Stimulated activated CD8-positive, alpha-beta memory T cell treated with anti-CD3 and anti-CD28 coated beads, Interleukin-7, amount 100 ng/mL, for 1 hour (primary cell): ENCODE measurements at places on chromosomes 11 and 22.

DNA sequence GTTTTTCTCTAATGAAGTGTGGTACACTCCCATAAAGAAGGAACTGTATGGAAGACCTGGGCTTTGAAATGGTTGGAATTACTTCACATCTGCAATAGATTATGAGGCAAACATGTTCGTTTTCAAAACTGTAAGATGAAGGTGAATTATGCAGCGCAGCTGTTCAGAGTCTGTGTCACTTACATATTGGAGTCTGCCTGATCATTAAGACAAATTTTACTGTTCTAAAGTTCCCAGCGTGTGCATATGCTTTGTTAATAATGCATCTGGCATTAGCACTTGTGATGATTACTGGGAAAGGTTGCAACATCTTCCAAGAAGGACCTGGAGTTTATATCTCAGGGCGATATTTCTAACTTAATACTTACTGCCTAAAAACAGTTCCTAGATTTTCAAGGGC is 255.2 kb upstream of the ZC3H12C start:
- DNase-seq, result no peak

DNA sequence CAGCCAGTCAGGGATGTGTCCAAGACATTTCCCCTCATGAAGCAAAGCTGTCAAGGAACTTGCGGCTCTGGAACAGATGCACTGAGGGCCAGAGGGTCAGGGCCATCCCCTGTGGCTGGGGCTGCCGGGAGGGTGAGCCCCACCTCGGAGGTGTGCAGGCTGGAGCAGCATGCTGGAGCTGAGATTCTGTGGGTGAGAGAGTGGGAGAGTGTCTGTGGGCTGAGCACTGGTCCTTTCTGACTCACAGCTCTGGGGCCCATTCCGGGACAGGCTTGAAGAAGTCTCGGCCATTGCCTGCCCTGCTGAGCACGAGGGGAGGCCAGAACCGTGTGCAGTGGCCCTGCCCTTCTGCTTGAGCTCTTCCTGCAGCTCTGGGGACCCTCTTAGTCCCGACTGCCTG is 2.1 kb downstream of the OMP start:
- DNase-seq, result no peak

DNA sequence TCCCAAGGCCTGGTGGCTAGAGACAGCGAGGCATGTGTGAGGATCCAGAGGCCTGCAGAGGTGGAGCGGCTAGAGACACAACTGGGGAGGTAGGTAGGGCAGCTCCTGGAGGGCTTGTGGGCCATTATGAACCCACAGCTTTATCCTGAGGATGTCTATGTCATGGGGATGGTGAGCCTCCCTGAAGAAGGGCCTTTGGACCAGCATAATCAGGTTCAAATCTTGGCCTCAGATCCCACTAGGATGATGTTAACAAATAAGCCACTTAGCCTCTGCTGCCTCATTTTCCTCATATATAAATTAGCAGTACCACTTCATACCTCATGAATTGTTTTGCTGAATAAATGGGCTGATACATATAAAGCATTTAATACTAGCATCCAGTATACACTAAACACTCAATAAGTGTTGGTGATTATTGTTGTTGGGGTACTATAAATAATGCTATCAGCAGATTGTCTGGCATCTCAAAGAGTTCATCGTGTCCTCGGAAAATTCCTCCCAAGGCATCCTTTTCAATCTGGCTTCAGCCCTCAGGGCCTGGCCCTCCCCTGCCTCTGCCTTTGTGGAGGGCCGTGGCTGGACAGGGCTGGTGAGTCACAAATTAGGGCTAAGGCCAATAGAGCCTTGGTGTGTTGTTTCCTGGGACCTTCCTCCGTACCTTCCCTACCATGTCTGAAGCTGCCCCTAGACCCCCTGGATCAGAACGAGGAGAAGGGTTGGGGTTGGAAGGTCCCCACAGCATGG is 30.9 kb upstream of the LRRC32 start:
- DNase-seq, result no peak

DNA sequence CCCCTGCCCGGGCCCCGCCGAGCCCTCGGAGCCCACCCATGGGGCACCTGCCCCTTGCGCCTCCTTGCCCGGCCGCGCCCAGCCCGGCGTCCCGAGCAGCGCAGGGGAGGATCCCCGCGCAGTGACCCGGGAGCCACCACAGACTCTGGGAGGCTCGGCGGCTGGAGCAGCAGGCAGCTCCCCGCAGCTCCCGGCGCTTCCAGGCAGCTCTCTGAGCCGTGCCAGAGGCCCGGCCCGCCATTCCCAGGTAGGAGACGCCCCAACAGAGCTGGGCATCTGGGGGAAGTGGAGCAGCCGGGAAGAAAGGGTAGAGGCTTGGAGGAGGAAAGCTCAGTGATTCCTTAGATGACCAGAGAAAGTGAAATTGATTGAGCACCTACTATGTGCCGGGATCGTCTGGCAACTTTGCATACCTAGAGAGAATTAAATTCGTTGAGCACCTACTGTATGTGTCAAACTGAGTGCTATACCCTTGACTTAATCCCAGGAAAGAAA is 670 bp downstream of the RASD2 start:
- DNase-seq, result no peak

DNA sequence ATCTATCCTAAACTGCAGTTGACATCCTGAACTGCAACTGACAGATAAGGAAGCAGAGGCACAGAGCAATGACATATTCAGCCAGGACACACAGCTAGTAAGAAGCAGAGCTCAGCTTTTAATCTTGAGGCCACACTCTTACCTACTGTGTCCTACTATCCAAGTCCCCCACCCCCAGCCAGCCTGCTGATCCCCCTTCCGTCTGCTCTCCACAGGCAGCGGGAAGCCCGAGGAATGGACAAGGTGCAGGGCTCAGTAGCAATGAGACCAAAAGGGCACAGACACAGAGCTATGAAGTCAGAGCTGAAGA is 4.3 kb downstream of the POLR3H start:
- no peak for DNase-seq

GRCh38 chr11:16440136-16440535 is 83.8 kb upstream of the SOX6 start:
- DNase-seq, result no peak

GRCh38 chr22:19431649-19432132 is at the start of gene HIRA:
Gene HIRA (minus strand): TSS chr22:19431733. CDS start chr22:19431476, 257 bp downstream.
- DNase-seq, result peak; percentile 81

- no peak for DNase-seq
Measured at GRCh38 chr11:92764128-92764527, 205.3 kb upstream of the MTNR1B start.

DNA sequence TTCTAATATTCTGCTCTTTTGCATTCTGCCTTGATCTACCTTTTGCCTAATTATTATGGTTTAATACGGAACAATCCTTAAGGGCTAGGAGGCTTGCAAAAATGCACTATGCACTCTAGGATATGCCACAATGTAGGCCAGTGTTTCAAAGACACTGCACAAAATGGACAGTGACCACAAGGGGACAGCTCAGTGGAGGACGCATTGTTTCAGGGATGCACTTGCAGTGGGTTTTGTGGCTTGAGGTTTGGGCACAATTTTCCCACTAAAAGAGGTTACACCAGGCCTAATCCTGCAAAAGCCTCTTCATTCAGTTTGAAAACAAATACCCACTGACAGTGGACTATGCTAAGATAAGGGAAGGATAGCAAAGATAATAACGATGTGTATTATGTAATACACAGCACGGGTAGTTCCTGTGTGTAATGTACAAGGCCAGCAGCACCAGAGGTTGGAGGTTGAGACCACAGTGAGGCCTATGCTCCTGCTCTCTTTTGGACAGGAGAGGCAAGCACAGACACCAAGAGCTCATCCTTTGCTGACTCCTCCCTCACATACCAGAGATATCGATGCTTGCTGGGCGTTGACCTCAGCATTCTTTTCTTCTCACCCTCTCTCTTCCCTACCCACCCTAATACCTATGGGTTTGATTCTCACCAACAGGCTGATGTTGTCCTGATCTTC is 12.7 kb downstream of the MAP6 start:
- DNase-seq, result no peak

DNA sequence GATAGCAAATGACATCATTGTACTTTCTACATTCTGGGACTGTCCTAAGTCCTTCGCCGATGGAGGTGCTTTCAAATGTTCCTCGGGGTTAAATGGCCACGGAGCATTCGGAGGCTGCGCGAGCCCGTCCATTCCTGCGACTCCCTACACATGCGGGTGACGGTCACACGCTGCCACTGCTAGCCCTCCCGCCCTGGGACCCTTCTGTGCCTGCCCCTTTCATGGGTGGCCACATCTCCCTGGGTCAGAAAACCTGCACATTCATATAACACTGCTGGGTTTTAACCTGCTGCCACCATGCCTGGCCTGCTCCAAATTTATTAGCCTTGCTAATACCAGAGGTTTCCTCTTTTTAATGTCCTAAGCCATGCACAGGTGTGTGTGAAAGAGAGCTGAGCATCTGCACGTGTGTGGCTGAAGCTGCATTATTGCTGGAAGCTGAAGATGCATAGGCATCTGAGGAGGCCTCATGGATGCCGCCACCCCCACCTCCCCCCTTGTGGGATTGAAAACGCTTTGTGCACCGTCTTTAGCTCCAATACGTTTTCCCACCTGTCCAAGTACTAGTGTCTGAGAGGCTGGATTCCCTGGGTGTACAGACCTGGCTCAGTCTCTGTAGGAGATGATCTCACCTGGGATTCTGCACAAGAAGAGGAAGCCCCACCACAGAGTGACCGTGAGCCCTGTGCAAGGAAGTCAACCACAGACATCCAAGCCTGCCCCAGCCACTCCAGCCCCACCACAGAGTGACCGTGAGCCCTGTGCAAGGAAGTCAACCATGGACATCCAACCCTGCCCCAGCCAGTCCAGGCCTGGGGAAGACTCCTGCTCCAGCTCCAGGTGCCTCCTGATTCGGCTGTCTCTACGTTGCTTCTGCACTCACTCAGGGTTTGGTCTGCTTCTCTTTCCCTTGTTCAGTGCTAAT is 626.4 kb downstream of the BRD1 start:
- no peak for DNase-seq

GRCh38 chr11:61961570-61962212 is 5.7 kb downstream of the FTH1 start:
- DNase-seq, result no peak

GRCh38 chr11:3709977-3710376 is 38.8 kb upstream of the CHRNA10 start:
- no peak for DNase-seq

DNA sequence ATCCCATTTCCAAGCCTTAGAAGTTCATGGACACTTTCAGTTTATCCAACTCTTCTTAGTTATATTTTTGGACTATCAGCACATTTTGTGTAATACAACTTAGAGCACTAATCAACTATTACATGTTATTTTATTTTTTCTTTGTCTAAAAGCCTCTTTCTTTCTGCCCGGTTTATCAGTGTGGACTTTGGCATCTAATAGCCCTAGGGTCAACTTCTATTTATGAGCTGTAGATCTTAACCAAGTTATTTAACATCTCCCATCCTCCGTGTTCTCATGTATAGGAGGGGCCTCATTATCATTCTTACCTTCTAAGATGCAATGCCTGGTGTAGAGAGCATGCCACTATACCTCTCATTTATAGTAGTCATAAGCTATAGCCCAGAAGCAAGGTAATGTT is 4.4 kb downstream of the CARD16 start:
- no peak for DNase-seq
